ENCODE measurements at places on chromosomes 1 and 21.

DNA sequence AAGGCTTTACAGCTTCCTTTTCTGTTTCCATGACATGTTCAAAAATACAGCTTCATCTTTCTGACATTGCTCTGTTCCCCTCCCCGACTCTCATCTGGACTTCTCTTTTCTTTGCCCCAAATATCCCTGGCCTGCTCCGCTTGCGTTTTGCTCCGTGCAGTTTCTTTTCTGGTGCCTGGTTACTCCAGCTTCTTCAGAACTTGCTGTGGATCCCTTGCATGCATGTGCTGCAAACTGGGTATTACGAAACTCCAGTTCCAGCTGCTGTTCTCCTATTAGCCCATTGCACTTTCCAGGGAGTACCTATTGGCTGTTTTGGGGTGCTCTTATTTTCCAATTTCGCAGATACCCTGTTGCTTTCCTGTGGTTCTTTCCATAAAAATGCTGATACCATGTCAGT, 9.9 kb upstream of the NDC1 start:
- DNase-seq, result no peak

- no peak for DNase-seq
Measured at GRCh38 chr1:156099282-156099681, 15.2 kb upstream of the LMNA start.

- DNase-seq, result no peak
Measured at GRCh38 chr1:96723377-96723776, 1.8 kb downstream of the PTBP2 start.

DNA sequence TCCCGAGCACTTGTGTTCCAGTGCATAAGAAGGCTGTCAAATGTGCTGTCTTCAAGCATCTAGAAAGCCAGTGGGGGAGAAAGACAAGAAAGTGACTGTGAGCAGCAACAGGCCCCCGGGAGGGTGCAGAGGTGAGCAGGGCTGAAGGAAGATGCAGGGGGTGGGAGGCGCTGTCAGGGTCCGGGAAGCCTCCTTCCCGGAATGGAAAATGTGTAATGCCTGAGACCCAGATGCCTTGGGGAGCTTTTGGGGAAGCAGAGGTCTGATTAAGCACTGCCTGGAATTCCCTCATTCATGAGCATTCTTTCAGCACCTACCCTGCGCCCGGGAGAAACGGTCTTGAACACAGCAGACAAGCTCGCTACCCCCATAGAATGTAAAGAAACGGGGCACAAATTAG, 1.3 kb downstream of the NPHP4 start:
- DNase-seq, result no peak

GRCh38 chr1:1304331-1305299, 3.1 kb downstream of the ACAP3 start:
- no peak for DNase-seq

GRCh38 chr1:29282924-29283803, 46.8 kb downstream of the PTPRU start:
- no peak for DNase-seq

DNA sequence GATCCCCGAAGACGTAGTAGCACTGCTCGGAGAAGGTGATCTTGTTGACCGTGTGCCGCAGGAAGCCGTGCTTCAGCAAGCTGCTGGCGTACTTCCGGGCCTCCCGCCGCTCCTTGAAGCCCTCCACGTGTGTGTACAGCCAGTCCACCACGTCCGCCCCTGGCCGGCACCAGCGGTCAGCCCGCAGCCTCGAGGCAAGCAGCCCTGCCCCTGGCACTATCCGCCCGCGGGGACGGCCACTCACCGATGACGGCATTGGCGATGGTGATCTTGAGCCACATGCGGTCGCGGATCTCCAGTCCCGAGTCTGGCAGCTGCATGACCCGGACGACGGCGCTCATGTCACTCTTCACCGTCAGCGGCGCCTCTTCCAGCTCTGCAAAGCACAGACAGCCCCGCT, 7.2 kb downstream of the TAS1R3 start:
- DNase-seq, result no peak

DNA sequence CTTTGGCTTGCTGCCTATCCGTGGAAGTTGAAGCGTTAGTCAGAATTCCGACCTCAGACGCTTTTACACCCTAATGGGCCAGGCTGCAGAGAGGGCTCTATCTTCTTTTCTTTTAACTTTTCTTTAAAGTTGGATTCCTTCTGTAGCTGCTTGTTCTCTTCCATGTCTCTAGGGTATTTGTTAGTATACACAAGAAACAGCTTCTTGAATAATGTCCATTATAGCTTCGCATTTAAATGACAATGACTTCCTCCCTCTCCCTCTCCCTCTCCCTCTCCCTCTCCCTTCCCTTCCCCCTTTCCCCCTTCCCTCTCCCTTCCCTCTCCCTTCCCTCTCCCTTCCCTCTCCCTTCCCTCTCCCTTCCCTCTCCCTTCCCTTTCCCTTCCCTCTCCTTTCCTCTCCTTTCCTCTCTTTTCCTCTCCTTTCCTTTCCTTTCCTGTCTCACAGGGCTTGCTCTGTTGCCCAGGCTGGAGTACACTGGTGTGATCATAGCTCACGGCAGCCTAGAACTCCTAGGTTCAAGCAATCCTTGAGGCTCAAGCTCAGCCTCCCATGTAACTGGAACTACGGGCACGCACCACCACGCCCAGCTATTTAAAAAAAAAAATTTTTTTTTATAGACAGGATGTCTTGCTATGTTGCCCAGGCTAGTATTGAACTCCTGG, 33.0 kb downstream of the RIPPLY3 start:
- no peak for DNase-seq

GRCh38 chr21:44974676-44975075, 34.8 kb downstream of the SLX9 start:
- no peak for DNase-seq

DNA sequence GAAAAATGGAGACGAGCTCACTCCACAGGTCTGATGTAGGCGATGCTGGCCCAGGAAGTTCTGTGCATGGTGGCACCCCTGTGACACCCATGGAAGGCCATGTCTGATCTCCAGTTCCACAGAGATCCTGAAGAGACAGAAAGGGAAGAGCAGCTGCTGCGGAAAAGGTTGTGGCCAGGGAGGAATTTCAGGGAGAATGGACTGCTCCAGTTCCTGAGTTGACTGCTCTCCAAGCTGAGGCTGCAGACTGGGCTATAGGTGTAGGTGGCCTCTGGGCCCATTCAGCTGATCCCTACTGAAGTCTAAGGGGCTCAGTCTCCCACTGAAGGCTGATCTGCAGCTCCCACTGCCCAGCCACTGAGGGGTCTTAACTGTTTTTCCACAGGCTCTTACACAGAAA, 89.2 kb downstream of the ETS2 start:
- no peak for DNase-seq

DNA sequence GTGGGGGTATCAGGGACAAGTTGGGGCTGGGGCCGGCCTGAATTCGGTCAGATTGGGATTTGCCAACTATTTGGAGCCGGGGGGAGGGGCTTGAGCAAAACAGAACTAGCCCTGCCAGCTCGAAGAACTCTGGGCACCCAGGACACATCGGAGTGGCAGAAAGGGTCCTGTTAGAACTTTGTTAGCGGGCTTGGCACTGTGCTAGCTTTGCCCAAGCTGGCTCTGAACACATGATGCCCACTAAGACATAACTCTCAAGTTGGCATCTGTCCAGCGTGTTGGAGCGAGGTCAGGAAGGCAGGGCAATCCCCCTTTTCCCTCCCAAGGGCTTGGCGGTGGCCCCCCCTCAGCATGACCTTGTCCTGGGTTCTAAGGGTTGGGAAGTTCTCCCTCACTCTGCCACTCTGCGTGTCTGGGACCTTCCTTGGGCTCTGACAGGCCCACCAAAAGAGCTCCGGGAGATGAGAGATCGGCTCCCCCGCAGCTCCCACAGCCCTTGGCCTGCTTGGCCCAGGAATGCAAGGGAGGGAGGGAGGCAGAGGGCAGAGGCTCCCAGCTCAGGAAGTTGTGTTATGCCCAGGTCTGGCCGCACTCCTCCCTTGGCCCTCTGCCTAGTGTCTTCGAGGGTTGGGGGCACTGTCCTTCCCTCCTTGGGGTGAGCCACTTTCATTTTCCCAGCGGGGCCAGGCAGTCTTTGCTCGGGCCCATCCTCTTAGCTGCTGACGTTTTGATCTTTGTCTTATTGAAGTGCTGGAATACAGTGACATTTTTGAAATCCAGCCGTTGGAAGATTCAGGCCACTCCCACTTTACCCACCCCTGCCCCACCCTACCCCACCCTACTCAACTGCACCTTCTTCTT, 1.2 kb downstream of the LMNA start:
- no peak for DNase-seq

GRCh38 chr1:233113009-233113879, 162.8 kb downstream of the NTPCR start:
- DNase-seq, result peak; percentile 98

GRCh38 chr21:41316200-41317062, at the start of gene FAM3B:
TSS of gene FAM3B (plus strand) at chr21:41316801. CDS start at chr21:41316880, 79 bp downstream.
- DNase-seq, result no peak
